ENCODE measurements at places on chromosomes 11 and 22.

DNA sequence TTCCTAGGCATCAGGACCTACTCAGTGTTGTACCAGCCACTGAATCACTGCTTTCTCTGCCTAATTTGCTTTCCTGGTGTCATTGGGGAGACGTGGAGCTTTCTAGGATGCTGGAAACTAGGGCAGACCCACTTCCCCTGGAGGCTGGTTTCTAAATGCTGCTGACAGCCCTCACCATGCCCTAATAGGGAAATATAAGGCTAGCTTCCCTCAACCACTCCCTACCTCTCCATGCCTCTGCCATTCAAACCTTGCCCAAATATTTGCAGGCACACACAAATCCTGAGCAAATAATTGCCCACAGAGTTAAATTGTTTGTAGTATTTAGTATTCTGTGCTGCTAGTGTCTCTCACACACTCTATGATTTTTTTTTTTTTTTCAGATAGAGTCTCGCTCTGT is 310.2 kb downstream of the DDX10 start:
- DNase-seq = no peak

- DNase-seq = no peak
Measured at GRCh38 chr11:61959114-61959513, 8.3 kb downstream of the FTH1 start.

DNA sequence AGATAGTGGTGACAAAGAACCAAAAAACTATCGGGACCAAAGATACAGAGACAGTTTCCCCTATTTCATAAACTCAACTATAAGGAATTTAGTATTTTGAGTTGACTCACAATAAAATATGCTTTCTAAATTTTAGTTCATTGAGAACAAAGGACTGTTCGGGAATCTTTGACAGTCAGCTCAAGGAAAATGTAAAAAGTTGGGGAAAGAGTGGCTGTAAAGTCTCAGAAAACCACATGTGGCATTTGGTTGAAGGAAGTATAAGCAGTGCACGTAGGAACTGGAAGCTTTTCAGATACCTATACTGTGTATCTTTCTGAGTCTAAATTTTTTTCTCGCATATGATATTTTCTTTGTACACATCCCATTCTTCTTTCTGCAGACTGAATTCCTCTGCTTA is 688.9 kb downstream of the KCNA4 start:
- no peak for DNase-seq

DNA sequence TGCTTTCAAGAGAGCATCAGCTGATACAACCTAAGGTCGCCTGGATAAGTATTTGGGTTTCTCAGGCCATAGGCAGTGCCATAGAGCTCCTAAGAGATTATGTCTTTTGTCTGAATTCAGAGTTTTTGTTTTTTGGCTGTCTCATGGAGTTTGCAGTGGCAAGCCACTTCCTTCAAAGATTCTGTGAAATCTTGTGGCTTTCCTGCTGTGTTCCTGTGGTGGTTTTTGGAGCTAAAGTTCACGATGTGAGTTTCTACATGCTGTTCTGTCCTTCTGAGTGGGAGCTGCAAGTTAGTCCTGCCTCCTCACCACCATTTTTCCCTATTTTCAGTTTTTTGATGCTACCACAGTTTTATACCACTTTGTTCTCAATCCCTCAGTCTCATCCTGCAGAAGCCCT is 111.4 kb downstream of the COMMD9 start:
- no peak for DNase-seq

DNA sequence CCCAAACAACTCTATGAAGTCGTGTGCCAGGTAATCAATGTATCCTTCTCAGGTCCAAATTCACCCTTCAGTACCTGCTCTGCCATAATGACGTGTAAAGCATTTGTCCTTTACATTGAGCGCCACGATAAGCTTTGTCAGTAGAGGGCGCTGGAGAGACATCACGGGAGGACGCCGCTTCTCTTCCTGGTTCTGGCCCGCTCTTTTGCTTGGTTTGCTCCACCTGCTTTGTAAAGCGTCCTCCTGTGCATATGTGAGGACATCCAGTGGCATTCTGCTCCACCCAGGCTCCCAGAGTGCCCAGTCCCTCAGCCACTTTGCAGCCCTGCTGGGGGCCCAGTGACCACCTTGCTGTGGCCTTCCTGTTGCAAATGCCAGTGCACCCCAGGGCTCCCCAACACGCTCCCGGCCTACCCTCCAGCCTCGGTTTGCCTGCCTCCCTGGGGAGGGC is 61.1 kb downstream of the WT1 start:
- no peak for DNase-seq

GRCh38 chr11:104799251-104799650 is 99.0 kb downstream of the CASP12 start:
- no peak for DNase-seq

DNA sequence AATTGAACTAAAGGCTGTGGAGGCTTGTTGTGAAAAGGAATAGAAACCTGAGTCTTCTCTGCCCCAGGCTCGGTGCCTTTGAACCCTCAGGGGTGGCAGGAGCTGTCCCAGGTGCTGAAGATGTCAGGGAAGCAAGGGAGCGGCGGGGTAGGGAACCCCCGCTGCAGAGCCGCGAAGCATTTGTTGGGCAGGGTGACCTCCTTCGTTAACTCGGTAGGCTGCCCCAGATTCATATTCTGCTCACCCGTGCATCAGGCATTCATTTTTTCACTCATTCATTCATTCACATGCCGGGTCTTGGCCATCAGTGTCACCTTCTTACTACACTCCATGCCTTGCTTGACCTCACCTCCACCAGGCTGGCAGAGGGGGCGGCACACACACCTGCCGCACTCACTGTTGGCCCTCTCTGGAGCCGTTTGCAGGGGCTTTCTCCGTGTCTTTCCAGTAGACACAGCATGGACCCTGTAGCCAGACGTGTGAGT is 618.9 kb downstream of the BRD1 start:
- no peak for DNase-seq

DNA sequence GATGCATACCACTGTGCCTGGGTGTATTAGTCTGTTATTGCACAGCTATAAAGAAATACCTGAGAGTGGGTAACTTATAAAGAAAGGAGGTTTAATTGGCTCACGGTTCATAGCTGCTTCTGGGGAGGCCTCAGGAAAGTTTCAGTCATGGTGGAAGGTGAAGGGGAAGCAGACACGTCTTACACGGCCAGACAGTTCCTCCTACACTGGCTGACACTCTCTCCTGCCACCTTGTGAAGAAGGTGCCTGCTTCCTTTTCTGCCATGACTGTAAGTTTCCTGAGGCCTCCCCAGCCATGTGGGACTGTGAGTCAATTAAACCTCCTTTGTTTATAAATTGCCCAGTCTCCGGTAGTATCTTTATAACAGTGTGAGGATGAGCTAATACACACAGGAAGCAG is 33.6 kb upstream of the CD81 start:
- DNase-seq = no peak

DNA sequence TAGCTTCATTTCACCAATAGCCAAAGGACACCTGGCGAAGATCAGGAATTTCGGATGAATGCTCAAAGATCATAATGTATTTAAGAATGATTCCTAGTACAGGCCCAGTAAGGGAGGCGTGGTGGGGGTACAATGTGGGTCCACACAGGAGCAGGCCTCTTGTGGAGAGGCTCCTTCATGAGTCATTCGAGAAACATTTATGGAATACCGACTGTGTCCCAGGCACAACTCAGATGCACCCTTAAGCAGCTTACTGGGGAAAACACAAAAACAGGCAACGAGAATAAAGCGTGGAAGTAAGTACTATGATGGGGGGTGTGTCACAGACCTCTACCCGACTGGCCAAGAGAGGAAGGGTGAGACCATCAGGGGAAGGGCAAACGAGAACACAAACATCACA is 44.5 kb downstream of the SMCO4 start:
- DNase-seq = no peak

GRCh38 chr11:61049063-61049377 is 53.3 kb upstream of the CD5 start:
- no peak for DNase-seq

- no peak for DNase-seq
Measured at GRCh38 chr11:63548178-63548577, 11.6 kb downstream of the PLAAT4 start.

DNA sequence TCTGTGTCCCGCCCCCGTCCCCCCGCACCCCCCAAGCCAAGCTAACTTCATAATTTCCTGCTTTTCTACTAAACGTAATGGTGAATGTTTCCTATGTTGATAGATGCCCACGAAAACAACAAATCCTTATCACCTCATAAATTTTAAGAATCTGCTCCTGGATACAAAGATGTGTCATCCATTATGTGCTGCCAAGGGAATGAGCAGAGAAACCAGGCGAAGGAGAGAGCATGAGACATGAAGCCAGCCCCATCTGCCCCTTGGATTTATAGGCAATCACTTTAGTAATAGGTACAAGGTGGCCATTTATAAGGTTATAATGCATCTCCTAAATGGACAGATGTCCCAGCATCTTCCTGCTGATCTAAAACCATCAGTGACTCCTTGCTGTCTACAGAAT is 30.3 kb downstream of the LAYN start:
- DNase-seq = no peak

DNA sequence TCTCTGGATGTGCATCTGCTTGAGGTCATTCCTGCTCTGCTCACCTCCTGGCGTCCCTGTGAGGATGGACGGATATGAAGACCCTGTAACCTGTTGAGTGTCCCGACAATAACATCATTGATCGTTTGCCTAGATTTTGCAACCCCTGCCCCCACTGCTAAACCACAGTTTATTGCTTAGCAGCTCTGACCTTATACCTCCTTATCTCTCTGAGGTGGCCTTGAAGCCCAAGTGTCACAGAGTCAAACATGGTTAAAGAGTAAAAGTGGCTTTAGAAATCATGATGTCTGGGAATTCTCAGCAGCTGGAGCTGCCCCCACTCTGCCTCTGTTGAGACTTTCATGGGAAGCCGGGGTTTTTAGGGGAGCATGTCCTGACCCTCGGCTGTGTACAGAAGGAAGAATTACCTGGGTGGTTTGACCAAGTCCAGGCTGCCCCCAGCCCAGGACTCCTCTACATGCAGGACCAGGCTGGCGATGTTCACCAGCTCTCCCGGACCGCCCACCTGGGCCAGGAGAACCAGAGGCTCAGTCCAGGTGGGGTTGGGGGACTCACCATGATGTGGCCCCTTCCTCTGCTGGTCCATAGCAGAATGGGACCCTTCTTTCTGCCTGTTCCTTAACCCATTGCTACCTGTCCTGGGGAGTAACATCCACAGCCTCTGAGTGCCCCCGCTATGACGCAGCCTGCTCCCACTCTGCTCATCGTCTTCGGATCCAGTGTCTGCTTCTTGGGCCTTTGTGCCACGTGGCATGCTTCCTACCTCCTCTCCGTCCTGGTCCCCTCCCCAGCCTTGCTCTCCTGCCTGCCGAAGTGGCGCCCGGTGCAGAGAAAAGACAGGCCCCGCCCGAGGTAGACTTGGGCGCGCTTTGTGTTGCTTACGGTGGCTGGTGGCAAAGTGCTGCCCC is 33.4 kb upstream of the FTH1 start:
- no peak for DNase-seq

DNA sequence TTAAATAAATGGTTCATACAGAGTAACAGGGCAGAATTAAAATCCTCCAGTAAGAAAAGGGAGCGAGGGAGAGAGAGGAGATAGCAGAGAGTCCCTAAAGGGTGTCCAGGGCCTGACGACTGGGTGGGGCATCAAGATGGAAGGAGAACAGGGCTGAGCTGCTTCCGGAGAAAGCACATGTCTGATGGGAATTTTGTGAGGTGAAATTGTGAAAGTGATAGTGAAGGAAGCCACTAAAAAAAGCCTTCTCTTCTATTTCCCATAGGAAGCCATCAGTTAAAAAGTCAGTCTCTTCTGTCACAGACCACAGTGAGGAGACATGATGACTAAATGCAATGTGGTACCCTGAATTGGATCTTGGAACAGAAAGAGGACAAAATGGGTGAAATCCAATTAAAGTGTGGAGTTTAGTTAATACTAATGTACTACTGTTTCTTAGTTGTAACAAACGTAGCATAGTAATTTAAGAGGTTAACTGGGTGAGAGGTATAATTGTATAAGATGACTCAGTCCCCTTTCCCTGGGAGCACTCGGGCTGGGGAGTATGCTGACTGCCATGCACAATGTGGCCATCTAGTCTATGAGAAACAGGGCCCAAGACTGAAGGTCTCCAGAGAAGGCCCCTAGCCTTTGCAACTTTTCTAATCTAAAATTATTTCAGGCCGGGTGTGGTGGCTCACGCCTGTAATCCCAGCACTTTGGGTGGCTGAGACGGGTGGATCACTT is 29.5 kb upstream of the FCHSD2 start:
- DNase-seq = no peak

- DNase-seq = no peak
Measured at GRCh38 chr22:32764330-32765131, 37.0 kb upstream of the TIMP3 start.

DNA sequence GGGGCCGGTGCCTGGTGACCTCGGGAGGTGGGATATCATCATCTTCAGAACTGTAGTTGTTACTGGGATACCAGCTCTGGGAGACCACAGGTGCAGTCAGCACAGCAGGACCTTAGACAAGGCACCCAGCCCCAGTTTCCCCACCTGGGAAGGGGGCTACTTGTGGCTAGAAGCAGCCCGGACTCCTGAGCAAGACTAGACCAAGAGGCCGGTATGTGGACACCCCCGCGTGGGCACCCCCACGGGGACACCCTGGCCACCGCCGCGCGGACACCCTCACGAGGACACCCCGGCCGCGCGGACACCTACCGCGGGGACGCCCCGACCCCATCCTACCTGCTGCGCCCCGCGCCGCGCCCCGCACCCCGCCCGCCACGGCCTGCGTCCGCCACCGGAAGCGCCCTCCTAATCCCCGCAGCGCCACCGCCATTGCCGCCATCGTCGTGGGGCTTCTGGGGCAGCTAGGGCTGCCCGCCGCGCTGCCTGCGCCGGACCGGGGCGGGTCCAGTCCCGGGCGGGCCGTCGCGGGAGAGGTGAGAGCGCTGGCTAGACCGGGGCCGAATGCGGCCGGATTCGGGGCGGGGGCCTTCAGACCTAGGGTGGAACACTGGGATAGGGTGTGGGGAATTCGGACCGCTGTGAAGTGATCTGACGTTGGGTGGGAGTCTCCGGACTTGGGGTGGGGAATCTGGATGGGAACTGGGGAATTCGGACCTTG is at the start of the genes COMT and TXNRD2:
COMT (plus strand) TSS at position 408 of the 718 bp plus-strand sequence. CDS start 20,755 bp downstream, outside the sequence.
TXNRD2 (minus strand) TSS at position 454 of the 718 bp plus-strand sequence; CDS start at position 439, 15 bp downstream.
- peak; percentile 59 for DNase-seq

DNA sequence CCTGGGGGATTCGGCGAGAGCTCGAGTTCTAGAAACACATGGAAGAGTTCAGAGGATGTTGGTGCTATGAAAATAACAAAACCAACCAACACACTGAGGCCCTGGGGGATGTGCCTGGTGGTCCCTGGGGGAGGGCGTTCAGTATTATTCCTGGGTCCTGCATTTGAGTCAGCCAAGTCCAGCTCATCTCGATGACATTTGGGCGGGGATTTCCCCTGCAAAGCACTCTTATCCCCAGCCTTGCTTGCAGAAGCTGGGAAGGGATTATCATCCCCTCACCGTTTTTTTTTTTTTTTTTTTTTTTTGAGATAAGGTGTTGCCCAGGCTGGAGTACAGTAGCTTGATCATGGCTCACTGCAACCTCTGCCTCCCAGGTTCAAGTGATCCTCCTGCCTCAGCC is 2.1 kb upstream of the SMIM38 start:
- no peak for DNase-seq

DNA sequence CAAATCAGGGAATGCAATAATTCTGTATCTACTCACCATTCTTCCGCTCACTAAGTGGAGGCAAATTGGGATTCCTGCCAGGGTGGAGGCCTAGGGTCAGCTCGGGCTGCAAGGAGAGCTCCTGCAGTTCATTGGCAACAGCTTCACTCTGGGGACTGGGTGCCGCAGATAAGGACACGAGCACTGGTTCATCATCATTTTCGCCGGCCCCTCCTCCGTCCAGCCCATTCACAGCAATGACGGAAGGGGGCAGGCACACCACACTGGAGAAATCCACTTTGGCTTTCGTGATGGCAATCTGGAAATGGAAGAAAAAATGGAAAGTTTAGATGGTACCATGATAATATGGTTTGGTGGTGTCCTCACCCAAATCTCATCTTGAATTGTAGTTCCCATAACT is 84.4 kb downstream of the MRTFA start:
- no peak for DNase-seq
